ENCODE measurements at places on chromosomes 3 and 15.

GRCh38 chr3:134066158-134066541, 36.4 kb upstream of the SLCO2A1 start:
- DNase-seq, result no peak

DNA sequence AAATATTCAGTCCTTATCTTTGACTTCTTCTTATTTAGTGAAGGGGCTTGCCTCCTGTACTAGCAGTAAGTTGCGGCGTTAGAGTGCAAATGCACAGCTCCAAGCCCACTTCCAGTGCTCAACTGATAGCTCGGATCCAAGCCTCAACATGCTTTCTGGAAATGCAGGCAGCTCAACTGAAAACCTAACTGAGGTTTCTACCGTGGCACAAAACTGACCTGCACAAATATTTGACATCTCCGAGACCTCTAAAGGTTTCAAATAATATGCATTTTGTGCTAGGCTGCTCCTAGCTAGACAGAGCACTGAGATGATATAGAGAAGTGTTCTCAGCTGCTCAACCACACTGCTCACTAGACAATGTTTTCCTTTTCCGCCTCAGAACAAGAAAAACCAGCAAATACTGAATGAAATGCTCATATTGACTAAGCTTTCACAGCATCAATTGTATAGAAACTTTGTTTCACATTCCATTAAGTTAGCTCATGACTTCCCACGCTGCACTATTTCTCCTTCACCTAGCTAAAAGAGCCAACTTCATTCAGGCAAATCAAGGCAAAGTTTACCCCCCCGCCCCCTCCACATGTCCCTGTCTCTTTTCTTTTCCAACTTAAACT, 822 bp downstream of the ZNF385D start:
- no peak for DNase-seq

- DNase-seq, result no peak
These were observed 64.7 kb downstream of the RGMA start for GRCh38 chr15:93024293-93024692.

DNA sequence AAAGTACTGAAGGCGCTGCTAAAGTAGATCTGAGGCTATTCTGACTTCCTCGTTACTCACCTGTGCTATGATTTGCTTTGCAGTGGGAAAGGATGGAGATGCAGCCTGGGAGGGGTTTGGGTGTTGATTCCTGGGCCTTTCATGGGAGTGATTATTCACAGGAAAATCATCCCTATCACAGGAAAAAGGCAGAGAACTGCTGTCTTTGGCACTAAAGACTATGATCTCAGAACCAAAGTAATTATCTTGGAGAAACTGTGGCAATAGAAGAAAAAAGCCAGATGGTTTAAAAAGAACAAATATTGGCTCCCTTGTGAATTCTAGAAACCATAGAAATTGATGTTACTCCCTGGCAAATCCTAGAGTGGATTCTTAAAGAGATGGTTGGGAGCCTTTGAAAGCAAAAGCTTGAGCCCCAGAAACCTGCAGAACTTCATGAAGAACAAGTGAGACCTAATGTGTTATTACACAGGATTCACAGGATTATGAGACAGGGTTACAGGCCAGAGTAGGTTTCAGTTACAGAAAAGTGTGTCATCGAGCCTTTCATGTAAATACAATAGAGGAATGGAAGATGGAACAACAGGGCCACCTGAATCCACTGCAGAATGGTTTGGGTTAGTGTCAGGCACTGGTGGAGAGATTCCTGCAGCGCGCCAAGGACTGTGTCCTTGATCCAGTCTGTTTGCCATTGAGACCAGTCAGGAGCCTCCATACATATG, 85.7 kb downstream of the OXNAD1 start:
- DNase-seq, result no peak

- peak; percentile 83 for DNase-seq
These were observed at the start of gene PPCDC for GRCh38 chr15:75023181-75023871. TSS of gene PPCDC (plus strand) at chr15:75023590. CDS start at chr15:75028319, 4,729 bp downstream.

DNA sequence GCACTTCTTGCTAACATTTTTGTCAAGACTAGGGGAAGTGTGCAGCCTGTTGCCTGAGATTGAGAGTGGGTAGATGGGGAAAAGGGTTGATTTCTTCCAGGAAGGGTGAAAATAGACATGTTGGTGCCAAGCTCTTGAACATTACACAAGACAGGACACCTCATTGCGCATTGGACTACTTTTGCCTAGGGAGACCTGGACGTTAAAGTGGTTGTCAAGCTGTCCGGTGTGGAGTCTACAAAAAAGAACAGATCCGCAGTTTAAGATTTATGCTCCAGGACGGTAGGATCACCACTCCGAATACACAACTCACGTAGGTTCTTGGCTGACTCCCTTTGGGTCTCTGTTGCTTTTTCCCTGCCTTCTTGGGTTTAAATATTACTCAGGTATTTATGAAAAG, 56.3 kb upstream of the LRIG1 start:
- no peak for DNase-seq

DNA sequence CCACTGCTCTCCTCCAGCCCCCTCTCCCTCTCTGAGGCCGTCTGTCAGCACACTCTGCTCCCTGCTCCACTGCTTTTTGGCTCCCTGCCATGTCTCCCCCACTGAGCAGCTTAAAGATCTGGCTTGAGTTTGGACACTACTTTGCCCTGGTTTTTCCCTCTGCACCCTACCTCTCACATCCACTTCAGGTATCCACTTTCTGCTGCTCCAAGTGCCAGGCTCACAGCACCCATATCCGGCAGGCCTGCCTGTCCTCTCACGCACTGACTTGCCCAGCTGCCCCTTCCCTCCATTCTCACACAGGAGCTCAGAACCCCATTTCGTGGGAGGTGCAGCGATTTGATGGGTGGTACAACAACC, 3.7 kb downstream of the DUOX1 start:
- DNase-seq, result no peak

- no peak for DNase-seq
These were observed 203.3 kb upstream of the LMCD1 start for GRCh38 chr3:8298021-8298954.

- no peak for DNase-seq
These were observed 120.5 kb downstream of the BBX start for GRCh38 chr3:107643038-107643883.

All from activated T-helper 1 cell treated with Interleukin-2 at 50 U/mL for 16 hours (primary cell).